Lower leg skin (tissue), 4 donors: ENCODE measurements at places on chromosomes 2 and 18. TPM values are rescaled to one million over a fixed set of nuclear protein-coding genes. Genes with fewer than 3 reads are reported as not detected.

The SMYD1 gene
- total RNA-seq: not detected

The IL36RN gene
- 94.8 TPM for total RNA-seq

DNA sequence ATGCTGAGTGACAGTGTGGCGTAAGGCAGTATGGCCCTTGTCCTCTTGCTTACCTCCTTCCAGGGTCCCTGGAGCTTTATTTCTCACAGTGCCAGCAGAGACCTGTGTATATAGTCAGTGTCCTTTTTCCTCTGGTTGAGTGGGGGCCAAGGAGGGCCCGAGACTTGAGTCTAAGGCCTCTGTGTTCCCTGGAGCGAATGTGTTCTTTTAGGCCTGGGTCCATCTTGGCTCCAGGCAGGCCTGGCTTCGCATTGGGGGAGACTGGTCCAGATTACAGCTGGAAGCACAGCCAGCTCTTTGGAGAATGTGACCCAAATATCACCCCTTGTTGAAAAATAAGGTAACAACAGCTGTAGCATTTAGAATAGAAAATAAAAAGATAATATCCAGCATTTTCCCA lies 5.0 kb downstream of the VAMP5 start:
- no peak for DNase-seq

DNA sequence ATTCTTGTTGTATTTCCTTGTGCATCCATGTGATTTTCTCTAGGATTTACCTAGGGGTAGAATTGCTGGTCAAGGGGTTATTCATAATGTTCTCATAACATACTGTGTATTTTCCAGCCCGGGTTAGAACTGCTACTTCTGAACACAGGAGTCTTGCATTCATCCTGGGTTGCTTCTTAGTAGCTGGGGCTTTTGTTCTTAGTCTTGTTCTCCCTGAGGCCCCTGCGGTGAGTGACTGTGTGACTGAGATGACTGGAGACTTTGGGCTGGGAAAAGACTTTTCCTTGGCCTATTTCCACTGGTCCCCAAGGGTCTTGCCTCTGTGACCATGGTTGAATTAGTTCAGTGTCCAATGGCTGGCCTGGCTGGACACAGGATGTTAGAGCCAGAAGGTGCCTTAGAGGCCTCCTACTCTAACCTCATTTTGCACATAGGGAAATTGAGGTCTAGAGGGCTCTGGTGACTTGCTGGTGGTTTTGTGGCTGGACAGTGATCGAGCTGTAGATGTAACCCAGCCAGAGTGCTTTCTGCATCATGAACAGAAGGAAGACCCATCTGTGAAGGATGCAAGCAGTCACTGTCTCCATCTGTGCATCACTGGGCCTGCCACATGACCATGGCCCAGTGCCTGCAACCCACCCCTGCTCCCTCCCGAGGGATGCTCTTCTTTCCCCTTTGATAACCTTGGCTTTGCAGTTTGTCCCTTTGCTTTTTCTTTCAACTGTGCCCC lies 233.3 kb downstream of the FHOD3 start:
- DNase-seq: no peak

DNA sequence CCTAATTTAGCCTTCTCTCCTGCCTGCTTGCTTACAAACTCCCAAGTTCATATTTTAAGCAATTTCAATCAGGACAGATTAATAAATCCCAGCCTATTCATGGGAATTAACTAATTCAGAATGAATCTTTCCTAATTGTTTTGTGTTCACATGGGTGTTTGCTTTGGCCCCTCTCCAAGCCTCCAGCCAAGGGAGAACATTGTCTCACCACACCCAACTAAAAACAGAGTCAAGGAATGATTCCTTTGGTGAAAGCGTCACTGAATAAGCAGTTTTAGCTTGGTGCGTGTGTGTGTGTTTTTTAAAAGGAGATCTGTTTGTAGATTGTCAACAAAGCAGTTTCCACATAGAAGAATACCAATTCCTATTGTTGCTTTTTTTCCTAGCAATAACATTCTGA lies 43.0 kb upstream of the DSG1 start:
- no peak for DNase-seq

DNA sequence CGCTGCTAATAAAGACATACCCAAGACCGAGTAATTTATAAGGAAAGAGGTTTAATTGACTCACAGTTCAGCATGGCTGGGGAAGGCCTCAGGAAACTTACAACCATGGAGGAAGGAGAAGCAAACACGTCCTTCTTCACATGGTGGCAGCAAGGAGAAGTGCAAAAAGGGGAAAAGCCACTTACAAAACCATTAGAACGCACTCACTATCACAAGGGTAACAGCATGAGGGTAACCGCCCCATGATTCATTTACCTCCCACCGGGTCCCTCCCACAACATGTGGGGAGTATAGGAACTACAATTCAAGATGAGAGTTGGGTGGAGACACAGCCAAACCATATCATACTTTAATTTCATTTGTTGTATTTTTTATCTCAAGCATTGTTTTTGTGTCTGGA lies 67.5 kb downstream of the ATP9B start:
- DNase-seq: no peak

DNA sequence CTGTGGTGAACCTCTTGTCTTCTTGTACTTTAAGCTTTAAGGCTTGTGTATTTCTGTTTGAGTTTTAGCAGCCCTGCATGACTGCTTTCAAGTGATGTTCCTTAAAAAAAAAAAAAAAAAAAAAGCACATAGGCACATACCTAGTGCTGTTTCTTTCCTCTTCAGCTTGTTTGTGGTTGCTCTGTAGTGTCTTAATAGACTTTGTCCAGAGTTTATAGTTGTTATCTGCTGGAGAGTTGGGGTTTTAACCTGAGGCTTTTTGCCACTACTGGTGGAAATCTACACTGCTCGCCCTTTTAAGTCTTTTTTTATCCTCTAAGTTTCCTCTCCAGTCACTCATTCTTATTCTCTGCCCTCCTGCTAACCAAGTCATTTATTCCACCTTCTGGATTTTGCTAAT lies 34.5 kb downstream of the AGFG1 start:
- DNase-seq: no peak

DNA sequence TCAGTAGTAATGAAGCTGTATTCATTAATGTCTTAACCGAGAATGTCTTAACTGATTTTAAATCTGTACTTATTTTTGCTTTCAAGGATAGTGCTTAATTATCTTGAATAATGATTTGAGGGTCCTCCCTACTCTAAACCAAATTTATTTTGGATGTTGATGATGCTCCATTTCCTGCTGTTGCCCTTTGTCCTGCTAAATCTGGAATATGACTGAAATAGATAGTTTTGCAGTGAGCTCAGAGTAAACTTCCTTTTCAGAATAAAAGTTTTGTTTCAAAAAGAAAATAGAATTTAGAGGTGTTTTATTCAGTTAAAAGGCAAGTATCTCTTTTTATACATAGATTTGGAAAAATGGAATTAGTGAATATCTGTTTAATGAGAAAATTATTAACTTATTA lies 8.1 kb downstream of the NBEAL1 start:
- DNase-seq: no peak

DNA sequence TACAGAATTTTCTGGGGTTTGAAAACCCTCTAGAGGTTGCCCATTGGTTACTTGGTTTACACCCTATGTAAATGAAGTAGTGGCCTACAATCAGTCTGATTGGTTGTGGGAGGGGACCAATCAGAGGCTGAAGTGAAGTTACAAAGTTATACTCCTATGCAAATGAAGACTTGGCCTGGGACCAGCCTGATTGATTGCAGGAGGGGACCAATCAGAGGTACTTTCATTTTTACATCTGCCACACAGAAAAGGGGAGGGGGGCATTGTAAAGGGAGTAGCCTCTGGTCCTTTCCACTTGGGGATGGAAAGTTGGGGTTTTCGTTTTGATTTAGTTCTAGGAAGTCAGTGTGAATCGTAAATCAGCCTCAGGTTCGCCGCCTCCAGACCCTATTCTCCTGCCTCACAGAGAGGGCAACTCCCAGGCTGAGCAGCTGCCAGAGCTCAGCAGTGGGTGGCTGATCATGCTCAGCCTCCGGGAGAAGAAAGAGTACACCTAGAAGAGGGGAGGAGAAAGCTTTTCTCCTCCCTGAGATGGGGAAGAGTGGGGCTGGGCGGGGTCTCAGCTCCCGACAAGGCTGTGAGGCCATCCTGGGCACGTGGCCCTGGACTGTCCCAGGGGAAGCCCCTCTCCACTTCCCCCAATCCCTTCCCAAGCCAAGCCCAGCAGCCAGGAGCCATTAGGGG lies 372.5 kb downstream of the GALR1 start:
- no peak for DNase-seq

GRCh38 chr2:197890168-197890567 lies 85.8 kb downstream of the PLCL1 start:
- DNase-seq: no peak
